ENCODE measurements at places on chromosomes 12 and 14.
A peak's percentile ranks its signal among the peaks of the same experiment; 100 is the strongest.

- no peak for DNase-seq
Measured at GRCh38 chr14:100400115-100400514, 77.0 kb downstream of the SLC25A47 start.

DNA sequence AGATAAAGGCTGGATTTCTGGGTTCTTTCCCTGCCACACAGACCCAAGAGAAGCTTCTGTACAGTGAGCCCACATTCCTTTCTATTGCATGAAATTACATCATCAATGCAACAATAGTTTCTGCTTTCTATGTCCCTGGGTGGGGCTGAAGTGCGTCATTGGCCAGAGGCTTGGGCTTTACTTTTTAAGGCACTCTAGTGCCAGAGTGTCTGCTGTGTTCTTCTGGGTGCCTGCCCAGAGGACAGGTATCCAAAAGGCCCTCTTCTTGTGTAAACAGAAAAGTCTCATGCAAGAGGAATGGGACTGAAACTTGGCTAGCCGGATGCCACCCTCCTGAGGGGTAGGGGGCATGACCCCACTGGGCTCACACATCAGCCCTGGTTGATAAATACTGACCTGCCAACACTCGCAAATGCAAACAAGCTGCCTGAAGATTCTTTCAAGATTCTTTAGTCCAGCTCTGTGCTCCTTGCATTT, 5.9 kb downstream of the KRT86 start:
- peak; percentile 43 for DNase-seq

DNA sequence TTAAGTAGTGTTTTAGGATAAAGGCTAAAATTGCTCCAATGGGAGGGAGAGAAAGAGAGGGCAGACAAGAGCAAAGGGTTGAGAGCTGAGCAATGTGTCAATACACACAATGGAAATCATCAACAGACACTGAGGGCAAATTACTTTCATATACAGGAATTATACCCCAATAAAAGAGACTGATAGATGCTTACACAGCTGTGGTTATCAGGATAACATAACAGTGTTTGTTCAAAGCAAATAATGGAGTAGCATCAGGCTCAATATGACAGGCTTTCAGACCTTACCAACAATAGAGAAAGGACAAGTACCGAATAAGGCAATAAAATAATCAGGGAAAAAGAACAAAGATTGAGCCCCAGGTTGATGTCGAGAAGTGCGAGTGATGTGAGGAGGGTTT, 53.4 kb upstream of the DIO2 start:
- DNase-seq: no peak

DNA sequence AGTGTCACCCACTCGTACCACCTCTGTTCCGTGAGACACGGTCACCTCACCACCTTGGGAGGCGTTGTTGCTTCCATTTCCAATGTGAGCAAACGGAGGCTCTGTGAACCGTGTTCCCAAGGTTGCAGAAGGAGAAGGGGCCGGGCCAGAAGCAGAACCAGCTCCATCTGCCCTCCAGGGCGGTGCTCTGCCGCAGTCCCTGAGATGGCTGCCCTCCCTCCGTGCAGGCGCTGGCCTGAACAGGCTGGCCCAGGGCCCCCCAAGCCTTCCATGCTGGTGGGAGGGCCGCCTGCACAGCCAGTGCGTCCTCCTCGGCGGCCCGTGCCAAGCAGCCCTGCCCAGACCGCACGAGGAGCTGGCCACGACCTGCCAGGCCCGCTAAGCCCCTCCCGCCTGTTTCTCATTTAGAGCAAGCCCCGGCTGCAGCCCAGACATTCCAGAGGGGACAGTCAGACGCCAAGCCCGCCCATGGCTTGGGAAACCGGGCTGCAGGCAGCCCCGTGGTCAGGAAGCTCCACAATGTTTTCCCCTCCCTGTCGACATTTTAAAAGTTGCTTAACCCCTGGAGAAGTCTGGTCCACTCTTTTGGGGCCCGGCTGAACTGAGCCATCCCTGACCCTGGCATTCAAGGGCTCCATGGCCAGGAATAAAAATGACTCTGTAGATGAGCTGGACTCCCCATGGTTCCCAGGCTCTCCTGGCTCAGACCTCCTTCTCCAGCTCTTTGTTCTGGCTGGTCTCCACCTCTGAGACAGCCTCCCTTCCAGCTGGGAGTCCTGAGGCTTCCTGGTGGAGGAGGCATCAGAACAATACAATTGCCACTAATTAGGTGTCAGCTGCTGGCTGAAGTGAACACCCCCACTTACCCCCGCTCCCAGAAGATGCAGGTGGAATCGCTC, 236.0 kb downstream of the BCL11B start:
- no peak for DNase-seq

GRCh38 chr14:100538351-100539002, 48.7 kb downstream of the BEGAIN start:
- DNase-seq: no peak

GRCh38 chr12:1915082-1915968, 3.1 kb downstream of the CACNA2D4 start:
- DNase-seq: no peak

GRCh38 chr12:20248646-20249045, 119.7 kb upstream of the PDE3A start:
- no peak for DNase-seq

GRCh38 chr14:31362746-31363145, 57.6 kb downstream of the HEATR5A start:
- DNase-seq: no peak

DNA sequence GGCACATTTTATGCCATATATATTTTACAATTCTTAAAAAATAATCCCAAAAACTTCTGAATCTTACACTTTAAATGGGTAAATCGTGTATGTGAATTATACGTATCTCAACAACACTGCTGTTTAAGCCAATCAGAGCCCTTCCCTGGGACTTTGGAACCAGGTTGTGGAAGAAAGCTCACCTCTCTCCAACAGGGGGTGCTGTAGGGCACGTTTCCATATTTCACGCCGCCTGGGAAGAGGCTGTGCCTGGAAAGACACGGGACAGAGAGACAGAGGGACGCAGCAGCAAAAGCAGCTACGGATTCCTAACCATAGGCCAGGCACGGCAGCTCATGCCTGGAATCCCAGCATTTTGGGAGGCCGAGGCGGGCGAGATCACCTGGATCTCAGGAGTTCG, 29.4 kb upstream of the FBRSL1 start:
- DNase-seq: no peak

- no peak for DNase-seq
Measured at GRCh38 chr14:52219488-52220084, 47.9 kb upstream of the PTGDR start.

DNA sequence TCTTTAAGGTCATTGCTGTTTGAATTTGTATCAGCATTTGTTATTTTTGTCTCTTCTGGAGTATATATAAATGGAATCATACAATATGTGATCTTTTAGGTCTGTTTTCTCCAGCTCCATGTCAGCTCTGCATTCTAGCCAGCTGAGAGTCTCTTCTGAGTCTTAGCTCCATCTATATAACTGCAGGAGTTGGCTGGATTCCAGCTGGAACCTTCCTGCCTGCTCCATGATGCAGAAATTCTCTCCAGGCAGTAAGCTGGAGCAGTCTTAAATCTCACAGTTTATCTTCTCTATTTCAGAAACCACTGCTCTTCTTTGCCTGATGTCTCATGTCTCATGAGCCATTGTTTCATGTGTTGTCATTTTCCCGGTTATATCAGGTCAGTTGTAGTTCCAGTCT, 827.6 kb downstream of the NRXN3 start:
- DNase-seq: no peak

- no peak for DNase-seq
Measured at GRCh38 chr14:77120771-77121743, 20.5 kb downstream of the ZDHHC22 start.

DNA sequence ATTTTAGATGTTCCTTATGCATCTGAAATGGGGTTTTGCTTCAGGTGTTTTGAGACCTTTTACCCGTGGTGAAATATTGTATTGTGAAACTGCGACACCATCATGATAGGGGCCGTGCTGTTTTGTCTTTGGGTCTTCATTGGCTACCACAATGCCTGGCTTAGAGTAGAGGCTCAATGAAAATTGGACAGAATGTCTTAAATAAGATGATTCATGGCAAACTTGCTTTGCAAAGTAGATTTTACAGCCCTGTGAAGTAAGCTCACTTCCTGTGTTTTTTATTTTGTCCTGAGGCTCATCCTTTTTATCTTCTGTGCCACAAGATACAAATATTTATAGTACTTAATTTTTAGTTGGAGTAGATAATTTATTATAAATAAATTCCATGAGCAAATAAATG, 111.3 kb upstream of the FRMD6 start:
- peak; percentile 31 for DNase-seq

- no peak for DNase-seq
Measured at GRCh38 chr14:35480119-35480769, 53.7 kb upstream of the INSM2 start.

- no peak for DNase-seq
Measured at GRCh38 chr12:50467439-50467838, 37.3 kb upstream of the DIP2B start.

- DNase-seq: no peak
Measured at GRCh38 chr14:99724196-99724891, 40.2 kb downstream of the CYP46A1 start.

GRCh38 chr14:36021591-36022320, 154.8 kb downstream of the PTCSC3 start:
- no peak for DNase-seq

DNA sequence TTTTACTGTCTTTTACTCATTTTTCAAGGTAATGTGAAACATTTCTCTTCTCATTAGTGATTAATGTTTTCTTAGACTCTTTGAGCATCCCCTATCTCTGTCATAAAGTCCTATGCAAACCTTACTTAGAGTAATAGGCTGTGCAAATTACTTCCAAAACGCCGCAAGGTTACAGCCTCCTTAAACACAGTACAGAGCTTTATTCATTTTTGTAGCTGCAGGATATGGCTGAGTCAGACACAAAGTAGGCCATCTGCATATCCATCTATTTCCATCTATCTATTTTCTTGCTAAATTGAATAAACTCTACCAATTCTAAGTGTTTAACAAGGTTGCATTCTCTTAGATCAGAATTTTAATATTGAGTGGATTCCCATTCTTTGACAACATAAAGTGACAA, 335.6 kb upstream of the SLC16A7 start:
- no peak for DNase-seq

DNA sequence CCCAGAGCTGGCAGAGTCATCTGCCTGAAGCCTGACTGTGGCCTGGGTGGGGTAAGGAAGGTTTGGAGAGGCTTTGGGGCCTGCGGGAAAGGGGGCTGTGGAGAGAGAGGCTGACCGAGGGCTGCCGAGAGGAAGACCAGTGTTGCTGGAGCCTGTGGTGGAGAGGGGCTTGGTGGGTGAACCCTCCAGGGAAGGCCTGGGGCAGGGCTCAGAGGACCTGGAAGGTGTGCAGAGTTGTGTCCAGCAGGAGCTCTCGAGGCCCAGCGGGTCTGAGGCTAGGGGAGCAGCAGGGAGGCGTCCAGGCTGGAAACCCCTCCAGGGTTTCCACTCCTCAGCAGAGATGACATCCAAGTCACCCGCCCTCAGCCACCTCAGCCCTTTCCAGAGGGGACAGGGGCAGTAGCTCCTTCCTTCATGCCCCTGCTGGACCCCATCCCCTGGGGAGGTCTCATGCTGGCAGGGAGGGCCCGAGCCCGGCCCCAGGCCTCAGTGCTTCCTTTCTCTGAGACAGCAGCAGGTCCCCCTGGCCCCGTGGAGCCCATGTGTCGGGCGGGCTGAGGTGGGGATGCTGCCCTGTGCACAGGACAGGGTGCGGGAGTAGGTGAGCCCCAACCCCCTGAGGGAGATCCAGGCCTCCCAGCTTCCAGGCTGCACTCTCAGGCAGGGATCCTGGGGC, 8.4 kb downstream of the CEP170B start:
- DNase-seq: no peak

All from dermis microvascular lymphatic vessel endothelial cell (primary cell).